Stimulated activated CD8-positive, alpha-beta memory T cell treated with anti-CD3 and anti-CD28 coated beads, Interleukin-4, amount 100 ng/mL, for 1 hour (primary cell): ENCODE measurements at places on chromosomes 13 and 19.
A peak's percentile ranks its signal among the peaks of the same experiment; 100 is the strongest.

- no peak for DNase-seq
Measured at GRCh38 chr19:41689993-41690800, 2.1 kb upstream of the CEACAM7 start.

GRCh38 chr19:56174550-56174949, 1.3 kb upstream of the GALP start:
- DNase-seq, result no peak

- DNase-seq, result no peak
Measured at GRCh38 chr19:16232568-16232967, 34.9 kb downstream of the AP1M1 start.

DNA sequence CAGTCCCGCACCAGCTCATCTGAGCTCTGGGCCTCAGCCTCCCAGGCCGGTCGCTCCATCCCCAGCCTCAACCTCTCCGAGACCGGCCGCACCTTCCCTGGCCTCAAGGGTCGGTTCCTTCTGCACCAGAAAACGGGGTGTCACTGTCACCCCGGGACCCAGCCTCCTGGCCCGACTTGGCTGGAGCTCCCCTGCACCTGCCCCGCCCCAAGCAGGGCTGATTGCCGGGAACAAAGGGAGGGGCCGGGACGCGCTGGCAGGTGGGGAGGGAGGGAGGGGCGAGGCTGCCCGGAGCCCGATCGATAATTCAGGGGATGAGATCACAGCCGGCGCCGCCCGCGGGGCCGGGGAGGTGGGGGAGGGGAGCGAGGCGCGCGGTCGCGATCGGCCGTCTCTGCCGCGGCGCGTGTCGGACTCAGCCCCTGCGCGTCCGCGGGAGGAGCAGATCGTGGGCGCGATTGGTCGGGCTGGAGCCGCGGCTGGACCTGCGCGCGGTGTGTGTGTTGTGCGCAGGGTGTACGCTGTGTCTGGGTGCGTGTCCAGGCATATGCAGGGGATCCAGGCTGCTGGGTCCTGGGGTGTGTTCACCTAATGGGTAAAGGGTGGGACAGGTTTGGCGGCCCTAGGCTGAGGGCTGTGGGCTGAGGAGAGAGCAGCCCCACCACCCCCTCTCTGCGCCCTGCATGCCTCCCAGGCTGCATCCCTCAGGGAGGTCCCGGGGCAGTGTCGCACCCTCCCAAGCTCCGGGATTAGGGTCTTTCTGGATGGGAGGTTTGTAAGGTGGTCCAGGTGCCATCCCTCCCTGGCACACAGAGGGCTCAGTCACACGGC, 1.1 kb upstream of the SHC2 start:
- DNase-seq, result no peak

DNA sequence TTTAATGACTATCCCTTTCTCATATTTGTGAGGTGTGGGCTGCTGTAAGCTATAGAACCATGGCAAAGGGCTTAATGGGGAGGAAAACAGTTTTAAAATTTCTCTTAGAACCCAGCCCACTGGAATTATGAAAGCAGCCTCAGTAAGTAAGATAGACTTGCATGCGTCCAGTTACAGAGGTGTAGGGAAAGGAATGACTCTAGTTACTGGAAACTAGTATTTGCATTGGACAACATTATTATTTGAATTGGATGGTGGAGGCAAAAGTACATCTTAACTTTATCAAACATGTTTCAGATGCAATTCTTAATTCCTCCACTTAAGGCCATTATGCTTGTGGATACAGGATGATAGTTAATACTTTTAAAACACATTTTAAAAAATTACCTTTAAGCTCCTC, 292.9 kb downstream of the SPRY2 start:
- DNase-seq, result no peak

GRCh38 chr13:109872864-109873263, 86.5 kb upstream of the IRS2 start:
- DNase-seq, result no peak

DNA sequence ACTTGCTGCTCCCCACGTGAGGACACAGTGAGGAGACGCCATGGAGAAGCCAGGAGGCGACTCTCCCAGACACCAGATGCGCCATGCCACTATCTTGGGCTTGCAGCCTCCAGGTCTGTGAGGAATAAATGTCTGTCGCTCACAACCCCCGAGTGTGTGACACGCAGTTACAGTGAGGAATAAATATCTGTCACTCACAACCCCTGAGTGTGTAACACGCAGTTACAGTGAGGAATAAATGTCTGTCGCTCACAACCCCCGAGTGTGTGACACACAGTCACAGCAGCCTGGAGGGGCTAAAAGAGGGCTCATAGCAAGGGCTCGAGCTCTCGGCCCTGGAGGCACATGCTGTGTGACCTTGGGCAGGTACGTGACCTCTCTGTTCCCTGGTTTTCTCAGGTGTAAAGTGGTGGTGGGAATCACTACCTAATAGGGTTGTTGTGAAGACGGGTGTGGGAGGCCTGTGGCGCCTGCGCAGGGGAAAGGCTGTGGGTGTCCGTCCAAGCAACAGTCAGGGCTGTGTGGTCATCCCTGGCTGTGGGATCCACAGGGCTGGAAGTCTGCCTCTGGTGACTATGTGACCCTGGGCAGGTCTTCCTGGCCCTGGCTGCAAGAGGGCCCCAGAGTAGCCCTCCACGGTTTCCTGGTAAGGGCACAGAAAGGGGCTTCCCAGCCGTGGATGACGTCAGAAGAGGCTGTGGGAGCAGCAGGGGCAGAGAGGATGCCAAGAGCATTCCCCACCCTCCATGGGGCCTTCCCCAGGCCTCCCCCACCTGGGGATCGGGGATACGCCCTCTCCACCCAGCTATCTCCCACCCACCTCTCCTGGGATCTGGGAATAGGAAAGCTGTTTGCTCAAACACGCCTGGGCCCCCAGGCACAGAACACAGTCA, 77.7 kb downstream of the C1QTNF9 start:
- DNase-seq, result no peak

- no peak for DNase-seq
Measured at GRCh38 chr19:38522915-38523314, 89.4 kb downstream of the RYR1 start.

- peak; percentile 37 for DNase-seq
Measured at GRCh38 chr19:38634757-38635482, 12.5 kb upstream of the ACTN4 start.

GRCh38 chr19:43416951-43417623, 2.4 kb downstream of the TEX101 start:
- DNase-seq, result no peak

DNA sequence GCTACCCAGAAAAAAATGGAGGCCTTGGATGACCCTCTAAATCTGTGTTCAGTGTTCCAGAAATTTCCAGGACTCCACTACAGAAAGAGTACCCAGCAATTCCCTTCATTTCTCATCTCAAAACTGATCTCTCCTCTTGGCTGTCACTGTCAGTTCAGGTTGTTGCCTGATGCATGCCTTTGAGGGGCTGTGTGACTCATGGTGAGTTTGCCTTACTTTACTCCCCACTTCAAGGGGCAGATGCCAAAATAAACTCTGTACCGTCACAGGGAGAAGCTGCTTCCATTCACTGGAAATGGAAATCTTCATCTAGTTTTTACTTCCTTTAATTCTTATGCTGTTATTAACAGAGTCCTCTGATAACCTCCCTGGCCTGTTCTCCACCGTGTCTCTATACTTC, 1075.0 kb downstream of the DIAPH3 start:
- no peak for DNase-seq

- DNase-seq, result no peak
Measured at GRCh38 chr19:5870986-5871394, 650 bp upstream of the FUT5 start.

GRCh38 chr13:51925865-51926527, 64.2 kb downstream of the CCDC70 start:
- DNase-seq, result no peak

DNA sequence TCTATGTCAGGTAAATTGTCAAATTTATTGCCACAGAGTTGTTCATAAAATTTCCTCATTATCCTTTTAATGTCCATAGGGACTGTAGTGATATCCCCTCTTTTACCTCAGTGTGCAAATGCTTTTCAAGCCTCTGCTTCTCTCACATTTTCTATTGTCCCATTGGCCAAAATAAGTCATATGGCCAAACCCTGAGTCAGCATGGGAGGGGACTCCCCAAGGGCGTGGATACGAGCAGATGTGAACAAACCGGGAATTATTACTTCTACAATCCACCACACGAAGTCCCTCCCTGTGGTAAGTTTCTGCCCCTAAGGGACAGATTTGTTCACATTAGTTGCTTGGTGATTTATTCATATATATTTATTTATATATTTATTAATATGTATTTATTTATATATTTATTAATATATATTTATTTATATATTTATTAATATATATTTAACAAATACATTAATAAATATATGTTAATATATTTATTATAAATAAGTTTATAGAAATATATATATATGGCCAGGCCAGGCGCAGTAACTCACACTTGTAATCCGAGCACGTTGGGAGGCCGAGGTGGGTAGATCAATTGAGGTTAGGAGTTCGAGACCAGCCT, 20.1 kb upstream of the CAMSAP3 start:
- no peak for DNase-seq

DNA sequence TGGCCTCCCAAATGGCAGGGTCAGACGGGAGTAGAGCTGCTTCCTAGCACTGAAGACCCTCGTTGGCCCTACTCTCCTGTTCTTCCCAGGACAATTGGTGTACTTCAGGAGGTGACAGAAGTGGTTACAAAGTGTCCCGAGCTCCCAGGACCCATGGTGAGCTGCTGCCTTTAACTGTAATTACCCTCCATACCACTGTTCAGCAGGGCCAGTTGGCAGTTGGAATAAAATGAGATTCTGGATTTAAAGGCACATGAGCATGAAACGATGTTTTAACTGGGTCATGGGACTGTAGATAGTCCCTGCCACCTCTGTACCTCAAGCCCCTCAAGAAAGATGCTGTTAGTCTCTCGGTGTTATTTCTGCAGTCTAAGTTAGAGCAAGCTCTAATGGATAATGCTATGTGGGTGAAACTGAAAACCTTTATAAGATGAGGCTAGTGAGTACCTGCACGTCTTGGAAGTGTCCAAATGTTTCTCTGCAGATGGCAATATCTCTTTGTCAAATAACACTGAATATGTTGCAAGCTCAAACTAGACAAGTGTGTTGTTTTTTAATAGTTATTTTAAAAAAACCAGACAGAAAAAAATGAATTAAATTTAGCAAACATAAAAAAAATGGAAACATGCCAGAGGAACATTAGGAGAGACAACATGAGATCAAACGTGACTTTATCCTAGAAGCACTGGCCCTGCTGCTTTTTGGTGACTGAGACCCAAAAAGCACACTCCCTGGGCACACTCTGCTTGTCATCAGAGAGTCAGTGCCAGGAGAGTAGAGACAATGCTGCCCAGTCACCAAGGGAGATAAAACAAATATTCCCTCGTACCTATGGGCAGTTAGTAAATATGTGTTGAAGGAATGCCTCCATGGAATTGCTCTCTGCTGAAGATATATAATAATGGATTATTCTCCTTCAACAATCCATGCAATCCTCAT, 266.3 kb downstream of the LMO7 start:
- DNase-seq, result no peak

DNA sequence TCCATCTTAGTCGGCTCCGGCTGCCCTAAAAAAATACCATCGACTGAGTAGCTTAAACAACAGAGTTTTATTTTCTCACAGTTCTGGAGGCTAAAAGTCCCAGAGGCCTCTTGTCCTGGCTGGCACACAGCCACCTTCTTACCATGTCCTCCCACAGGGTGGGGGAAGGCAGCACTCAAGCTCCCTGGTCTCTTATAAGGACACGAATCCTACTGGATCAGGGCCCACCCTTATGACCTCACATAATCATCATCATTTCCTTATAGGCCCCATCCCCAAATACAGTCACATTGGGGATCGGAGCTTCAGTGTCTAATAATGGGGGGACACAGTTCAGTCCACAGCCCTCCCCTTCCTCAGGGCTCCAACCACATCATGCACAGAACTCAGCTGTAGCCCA, 2.6 kb upstream of the TUBA3C start:
- DNase-seq, result no peak

- no peak for DNase-seq
Measured at GRCh38 chr19:10747674-10748073, 29.8 kb downstream of the DNM2 start.

DNA sequence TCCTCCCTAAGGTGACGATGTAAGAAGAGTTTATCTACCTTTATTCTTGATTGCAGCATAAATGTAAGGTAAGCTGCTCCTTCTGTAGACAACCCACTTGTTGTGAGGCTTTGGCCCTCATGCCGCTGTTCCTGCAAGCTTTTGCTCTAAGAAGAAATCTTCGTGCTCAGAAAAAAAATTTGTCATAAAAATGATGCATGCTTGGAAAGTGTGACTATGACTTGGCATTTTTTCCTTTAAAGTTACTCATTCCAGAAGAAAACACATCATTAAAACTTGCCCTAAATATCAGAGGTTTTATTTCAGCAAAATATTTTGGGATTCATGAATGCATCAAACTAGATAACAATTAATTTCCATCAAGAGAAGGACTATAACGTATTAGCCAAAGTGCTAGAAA, 39.8 kb downstream of the KCTD12 start:
- DNase-seq, result no peak

DNA sequence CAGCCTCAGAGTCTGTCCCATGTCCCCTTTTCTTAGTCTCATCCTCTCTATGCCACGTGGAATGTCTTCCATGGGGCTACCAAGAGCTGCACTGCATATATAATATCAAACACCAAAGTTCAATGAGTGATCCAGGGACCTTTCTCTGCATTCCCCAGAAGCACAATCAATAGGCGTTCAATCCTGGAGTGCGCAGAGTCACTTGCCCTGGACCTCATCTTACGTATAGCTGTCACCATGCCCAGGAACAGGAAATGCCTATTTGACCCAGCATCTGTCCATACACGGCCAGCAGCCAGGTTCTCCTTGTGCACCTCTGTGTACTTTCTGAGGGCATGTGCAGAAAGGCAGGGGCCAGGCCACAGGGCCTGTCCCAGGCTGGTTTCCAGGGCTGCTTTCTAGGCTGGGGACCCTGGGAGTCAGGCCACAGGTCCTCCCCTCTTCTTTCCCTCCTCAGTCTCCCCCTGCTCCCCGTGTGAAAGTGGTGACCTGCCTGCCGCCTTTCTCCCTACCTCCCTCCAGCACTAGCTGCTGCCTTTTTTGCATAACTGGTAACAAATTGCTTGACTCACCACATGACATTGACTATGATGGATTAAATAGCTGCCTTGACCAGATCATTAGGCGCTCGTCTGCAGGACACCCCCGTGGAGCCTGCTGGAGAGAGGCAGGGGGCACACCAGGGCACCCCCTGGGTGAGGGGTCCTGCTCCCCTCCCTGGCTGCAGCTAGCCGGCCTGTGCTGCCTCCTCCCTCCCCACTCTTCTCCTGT, 222.0 kb downstream of the ZNF536 start:
- DNase-seq, result no peak

DNA sequence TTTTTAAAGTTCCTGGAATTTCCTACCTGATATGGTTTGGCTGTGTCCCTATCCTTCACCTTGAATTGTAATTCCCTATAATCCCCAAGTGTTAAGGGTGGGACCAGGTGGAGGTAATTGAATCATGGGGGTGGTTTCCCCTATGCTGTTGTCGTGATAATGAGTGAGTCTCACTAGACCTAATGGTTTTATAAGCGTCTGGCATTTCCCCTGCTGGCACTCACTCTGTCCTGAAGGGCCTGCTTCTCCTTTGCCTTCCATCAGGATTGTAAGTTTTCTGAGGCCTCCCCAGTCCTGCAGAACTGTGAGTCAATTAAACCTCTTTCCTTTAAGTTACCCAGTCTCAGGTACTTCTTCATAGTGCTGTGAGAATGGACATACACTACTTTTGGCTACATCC, 298.7 kb downstream of the HS6ST3 start:
- no peak for DNase-seq

GRCh38 chr13:103815619-103816018, 749.4 kb upstream of the SLC10A2 start:
- DNase-seq, result no peak

GRCh38 chr13:65063753-65064152, 2166.4 kb downstream of the PCDH9 start:
- DNase-seq, result no peak
